Left ventricle myocardium inferior (tissue), 1 donor: ENCODE measurements at places on chromosomes 1 and 21.

DNA sequence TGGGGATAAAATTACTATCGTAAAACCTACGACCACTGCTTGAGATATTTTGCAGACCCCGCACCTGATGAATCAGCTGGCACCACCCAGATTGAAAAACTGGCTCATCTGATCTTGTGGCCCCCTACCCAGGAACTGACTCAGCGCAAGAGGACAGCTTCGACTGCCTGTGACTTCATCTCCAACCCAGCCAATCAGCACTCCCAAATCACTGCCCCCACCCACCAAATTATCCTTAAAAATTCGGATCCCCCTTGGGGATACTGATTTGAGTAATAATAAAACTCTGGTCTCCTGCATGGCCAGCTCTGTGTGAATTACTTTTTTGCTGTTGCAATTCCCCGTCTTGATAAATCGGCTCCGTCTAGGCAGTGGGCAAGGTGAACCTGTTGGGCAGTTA is 81.4 kb downstream of the EDEM3 start:
- no peak for DNase-seq

GRCh38 chr21:38298832-38299231 is 42.0 kb downstream of the KCNJ15 start:
- no peak for DNase-seq

- DNase-seq = no peak
Measured at GRCh38 chr1:235817101-235817728, 49.5 kb downstream of the LYST start.

DNA sequence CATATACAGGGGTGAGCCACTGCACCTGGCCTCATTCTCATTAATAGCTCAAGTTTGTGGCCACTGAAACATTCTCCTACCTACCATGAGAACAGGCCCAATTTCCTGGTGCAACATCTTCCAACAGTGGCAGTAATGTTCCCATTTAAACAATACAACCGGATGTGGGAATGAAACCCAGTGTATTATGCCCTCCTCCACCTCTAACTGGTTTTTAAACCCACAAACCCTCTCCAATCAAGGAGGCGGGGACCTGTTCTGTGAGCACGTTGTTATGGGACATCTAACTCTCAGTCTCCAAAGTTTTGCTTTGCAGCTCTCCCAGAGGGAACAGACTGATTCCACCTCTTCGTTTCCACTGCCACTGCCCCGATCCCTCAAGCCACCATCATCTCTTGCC is 2.6 kb downstream of the CTNNBIP1 start:
- no peak for DNase-seq

DNA sequence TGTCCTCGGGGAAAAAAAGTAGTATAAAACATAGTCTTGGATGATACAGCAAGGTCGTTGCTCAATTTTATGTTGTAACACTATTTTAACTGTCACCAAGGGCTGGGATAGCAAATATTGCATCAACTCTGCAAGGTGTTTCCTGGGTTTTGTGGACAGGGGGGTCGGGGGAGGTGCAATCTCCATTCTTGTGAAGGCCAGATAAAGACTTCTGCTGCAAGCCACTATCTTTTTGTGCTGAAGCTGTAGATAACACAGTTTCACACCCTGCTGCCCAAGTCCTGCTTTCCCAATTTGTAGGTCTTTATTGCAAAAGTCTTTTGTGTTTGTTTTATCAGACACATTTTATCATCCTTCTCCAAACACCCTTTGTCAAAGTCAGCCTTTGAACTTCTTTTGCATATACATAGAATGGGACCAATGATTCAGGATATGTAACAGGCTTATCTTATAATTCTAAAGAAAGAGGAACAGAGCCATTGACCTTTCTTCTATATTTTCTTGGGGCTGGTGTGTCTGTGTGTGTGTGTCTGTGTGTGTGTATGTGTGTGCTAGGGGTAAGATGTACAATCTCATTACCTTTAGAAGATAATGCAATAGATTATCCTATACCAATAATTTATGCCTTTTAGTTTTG is 140.6 kb downstream of the RUNX1 start:
- DNase-seq = no peak

DNA sequence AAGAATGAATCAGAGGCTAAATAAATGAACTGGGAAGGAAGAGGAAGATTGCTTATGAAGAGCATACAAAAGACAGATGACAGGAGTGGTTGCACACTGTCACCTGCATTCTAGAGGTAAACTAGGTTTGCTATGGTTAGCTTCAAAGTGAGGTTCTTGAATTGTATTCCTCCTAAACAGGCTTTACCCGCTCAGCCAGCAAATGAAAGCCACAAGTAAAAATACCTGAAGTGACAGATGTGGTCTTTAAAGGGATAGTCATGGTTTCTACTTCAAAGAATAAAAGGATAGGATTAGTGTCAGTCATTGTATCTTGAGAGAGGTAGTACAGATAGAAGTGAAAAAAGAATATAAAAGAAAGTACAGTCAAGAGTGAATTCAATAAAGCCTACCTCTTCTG is 32.4 kb upstream of the PRDX6 start:
- DNase-seq = no peak

- DNase-seq = no peak
Measured at GRCh38 chr1:1614204-1614953, 921 bp upstream of the MIB2 start.

- no peak for DNase-seq
Measured at GRCh38 chr1:183590244-183591191, at the start of gene NCF2. Gene NCF2, minus strand, starts transcription at chr1:183590459. Its CDS starts 130 bp downstream, at chr1:183590329.

DNA sequence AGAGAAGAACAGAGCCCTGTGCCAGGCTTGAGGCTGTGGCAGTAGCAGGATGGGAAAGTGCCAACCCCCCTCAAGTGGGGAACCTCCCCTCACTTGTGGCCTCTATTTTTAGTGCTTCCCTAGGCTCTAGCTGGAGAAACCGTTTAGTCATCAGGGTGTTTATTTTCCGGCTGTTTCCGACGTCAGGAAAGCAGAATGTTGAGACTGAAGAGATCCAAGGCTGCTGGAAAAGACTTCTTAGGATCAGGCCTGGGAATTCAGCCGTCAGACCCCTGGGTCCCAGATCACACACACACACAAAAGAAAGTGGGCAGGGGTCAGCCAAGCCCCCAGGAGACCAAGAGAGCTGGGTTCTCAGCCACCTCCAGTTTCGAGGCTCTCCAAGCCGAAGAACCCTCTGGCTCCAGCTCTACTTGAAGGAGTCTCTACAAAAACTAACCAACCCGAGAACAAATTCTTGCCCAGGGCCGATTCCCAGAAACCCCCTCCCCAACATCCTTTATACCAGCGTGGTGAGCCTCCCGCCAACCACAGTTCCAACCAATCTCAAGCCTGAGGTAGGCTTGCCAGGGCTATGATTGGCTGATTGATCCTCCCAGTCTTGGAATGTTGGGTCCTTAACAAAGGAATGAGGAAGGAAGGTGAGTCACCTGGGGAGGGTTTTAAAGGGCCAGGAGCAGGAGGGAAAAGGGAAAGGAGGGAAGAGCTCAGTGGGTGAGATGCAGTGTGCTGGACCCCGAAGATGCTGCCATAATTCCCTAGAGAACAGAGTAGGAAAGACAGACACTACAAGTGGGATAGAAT is 2.5 kb upstream of the MEF2D start:
- peak; percentile 84 for DNase-seq

- DNase-seq = peak; percentile 27
Measured at GRCh38 chr1:201171063-201172036, 17.1 kb upstream of the TMEM9 start.

- DNase-seq = no peak
Measured at GRCh38 chr1:156241311-156241811, 623 bp upstream of the BGLAP start.

DNA sequence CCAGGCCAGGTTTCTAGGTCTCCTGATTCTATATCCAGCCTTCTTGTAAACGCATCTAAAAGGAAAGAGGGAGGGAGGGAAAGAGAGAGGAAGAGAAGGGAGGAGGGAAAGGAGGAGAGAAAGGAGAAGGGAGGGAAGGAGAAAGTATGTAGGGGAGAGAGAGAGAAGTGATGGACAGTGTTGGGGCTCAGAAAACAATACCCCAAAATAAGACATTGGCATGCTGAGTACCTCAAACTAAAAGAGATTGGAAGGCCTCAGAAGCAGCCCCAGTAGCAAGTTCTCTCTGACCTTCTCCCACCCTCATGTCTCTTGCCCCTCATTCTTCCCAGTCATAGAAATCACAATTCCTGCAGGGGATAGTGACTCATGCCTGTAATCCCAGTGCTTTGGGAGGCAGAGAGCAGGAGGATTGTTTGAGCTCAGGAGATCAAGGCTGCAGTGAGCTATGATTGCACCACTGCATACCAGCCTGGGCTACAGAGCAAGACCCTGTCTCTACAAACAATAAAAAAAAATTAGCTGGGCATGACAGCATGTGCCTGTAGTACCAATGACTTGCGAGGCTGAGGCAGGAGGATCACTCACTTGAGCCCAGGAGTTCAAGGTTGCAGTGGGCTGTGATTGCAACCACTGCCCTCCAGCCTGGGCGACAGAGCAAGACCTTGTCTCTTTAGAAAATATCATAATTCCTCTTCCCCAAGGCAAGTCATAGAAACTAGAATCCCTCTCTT is 51.2 kb downstream of the DNTTIP2 start:
- no peak for DNase-seq

GRCh38 chr21:33917421-33917820 is 1.8 kb upstream of the ATP5PO start:
- no peak for DNase-seq

- no peak for DNase-seq
Measured at GRCh38 chr1:104018922-104019674, 269.4 kb downstream of the AMY1C start.

DNA sequence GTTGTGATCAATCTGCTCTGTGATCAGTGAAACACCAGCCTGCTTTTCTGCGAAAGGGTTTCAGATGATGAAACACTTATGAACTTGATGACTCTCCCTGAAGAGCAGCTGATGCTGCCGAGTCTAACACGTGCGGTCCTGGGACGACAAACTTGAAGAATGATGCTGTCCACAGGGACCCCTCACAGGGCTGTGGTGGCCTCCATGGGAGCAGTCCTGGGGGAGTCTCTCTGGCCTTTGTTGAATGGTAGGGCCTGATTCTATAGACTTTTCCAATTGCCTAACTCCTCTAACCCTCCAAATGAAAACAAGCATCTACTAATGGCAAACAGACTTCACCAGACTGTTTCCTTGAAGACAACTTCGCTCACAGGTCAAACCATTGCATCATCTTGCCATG is at the start of gene OR2T10:
OR2T10 (minus strand) TSS at position 112 of the 400 bp plus-strand sequence. CDS start 3,932 bp downstream, outside the sequence.
- no peak for DNase-seq

GRCh38 chr1:87878873-87879272 is 550.2 kb downstream of the LMO4 start:
- no peak for DNase-seq

GRCh38 chr21:36478941-36479340 is 981 bp downstream of the CLDN14 start:
- DNase-seq = no peak

DNA sequence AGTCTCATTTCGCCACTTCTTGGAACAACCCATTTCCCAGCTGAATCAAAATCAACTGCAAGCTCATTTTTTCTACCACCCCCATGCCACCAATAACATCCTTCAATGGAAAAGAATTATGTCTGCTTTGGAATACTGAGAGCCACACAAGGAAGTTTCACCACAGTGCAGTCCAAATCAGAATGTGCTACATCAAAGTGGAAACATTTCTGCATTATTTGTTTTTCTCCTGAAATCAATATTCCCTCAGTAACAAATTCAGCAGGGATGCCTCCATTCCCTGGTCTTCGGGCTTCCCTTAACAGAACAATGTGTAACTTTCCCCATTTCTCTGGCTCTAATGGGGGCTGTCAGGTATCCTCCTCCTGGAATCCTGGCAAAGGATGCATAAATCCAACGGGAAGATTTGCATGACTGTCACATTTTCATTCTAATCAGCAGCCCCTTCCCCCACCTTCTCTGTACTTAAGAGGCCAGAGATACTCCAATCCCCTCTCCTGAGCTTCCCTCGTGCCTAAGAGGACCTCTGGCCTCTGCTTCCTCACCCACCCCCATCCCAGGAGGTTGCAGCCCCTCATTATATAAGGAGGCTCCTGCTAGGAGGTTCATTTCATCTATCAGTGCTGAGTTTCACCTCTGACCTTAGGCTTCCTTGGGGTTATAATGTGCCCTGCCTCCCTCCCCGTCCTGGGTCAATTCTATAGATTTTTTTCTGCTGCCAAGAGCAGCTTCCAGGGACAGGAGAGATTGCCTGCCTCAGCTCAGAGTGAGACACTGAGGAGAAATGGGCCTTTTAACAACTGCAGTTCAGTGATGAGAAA is 201.1 kb downstream of the OMA1 start:
- no peak for DNase-seq

- no peak for DNase-seq
Measured at GRCh38 chr1:218207194-218207593, 77.9 kb upstream of the RRP15 start.

DNA sequence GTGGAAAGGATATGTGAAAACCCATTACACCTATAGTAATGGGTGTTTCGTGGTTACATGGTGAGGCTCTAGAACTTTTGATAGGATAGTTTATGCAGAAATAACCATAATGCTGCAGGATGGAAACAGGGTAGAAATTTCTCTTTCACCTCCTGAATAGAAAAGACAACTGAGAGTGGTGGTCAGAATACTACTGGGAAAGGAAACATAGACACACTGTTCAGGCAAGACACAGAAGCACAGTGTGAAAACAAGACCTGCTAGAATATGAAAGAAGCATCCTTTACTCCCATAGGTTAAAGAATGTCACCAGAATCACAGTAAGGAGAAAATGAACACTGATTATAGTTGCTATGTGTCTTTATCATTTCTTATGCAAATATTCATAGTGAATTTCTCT is 496.6 kb downstream of the DPYD start:
- DNase-seq = no peak

DNA sequence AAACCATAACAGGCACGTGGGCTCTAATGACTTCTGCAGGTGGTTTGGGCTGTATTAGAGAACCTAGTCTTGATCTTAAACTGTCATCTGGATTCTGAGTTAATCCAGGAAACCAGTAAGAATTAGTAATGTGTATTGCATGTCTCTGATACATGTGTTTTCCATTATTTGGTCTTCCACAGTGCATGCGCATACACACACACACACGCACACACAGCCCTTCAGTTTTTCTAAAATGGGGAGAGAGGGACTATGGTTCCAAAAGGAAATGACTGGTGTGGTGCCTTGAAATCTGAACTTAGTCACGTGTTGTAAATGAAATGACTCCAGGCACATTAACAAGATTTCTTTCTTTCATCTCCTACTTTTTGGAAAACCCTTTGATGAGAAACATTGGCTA is 67.6 kb downstream of the OLFML2B start:
- DNase-seq = no peak

GRCh38 chr1:95396557-95396956 is 162.5 kb downstream of the RWDD3 start:
- no peak for DNase-seq

GRCh38 chr1:169078163-169078883 is 28.2 kb upstream of the ATP1B1 start:
- DNase-seq = no peak

DNA sequence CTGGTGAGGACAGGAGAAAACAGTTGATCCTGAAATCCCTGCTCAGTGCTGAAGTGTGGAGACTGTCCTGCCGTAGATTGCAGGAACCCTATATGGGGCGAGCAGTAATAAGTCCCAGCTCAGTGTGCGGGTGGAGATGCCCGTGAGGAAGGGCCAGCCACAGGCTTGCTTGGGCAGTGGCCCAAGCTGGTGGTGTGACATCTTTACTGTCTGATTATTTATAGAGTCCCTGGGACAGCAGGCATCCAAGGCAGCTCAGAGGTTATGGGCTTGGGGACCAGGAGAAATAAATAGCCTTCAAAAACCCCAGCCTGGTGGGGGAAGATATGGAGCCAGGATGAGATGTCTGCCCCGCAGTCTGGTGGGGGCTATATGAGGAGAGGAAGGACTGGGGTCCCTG is 170.7 kb upstream of the POU3F1 start:
- peak; percentile 25 for DNase-seq
